ENCODE measurements at places on chromosomes 4 and X.

DNA sequence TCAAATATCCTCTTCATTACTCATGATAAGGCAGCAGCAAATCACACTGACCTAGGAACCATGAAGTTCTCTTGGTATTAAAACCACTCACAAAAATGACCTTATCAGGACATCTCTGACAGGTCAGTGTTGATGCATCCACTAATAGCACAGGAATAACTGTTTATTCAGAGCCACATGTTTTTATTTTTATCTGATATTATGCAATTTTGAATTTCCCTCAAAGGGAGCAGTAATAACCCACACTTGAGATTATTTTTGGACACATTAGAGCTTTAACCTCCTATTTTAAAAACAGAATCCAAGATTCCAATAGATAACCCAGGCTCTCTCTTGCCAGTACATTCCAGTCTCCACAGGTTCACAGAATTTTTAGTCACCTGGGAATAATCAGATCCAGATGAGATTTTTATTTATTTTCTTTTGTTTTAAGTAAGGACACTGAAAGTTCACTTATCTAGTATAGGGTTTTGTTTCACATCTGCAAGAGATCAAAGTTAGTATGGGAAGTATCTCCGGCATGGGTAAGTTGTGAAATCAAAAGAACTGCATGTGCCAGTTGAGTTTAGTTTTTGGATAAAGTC, 36.3 kb upstream of the MYOZ2 start:
- no peak overlapping the region for H3K27ac ChIP-seq
- no peak overlapping the region for H3K4me3 ChIP-seq
- H3K4me1 ChIP-seq = no peaks in the 10 kb centered on the region

GRCh38 chrX:31743004-31743403, 671.2 kb upstream of the FTHL17 start:
- no peaks in the 10 kb centered on the region for H3K4me1 ChIP-seq
- no peaks in the 10 kb centered on the region for H3K27me3 ChIP-seq
- H3K27ac ChIP-seq = no peak overlapping the region
- peak; percentile 1 for DNase-seq

DNA sequence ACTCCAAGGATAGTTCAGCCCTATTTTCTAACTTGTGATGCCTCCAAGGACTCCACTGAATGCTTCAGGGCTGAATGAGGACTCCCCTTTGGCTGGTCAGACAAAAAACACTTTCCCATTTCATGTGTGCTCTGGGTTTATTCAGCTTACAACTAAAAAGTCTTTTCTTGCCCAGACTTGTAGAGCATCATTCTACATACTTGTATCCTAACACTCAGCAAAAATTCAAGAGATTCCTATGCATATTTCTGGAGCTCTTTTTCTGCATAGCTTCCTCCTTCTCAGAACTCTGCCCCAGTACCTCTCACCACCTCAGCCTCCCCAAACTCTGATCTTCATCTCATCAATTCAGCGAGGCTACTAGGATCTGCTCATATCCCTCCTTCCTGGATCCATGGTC, 22.2 kb upstream of the KLF3 start:
- H3K36me3 ChIP-seq = no peaks in the 10 kb centered on the region
- H3K4me3 ChIP-seq = no peak overlapping the region
- no peak for DNase-seq
- H3K4me1 ChIP-seq = no peaks in the 10 kb centered on the region
- H3K27me3 ChIP-seq = no peaks in the 10 kb centered on the region

GRCh38 chr4:184644553-184645307, 4.5 kb downstream of the CASP3 start:
- DNase-seq = no peak
- no peaks in the 10 kb centered on the region for H3K27me3 ChIP-seq
- H3K36me3 ChIP-seq = no peaks in the 10 kb centered on the region

- no peaks in the 10 kb centered on the region for H3K36me3 ChIP-seq
- H3K4me3 ChIP-seq = no peak overlapping the region
- H3K4me1 ChIP-seq = peaks cover 6% of the 10 kb centered on the region
- no peaks in the 10 kb centered on the region for H3K27me3 ChIP-seq
- no peak overlapping the region for H3K27ac ChIP-seq
Observed at GRCh38 chr4:143668930-143669552, 31.4 kb downstream of the FREM3 start.
